ENCODE measurements at places on chromosomes 6 and 20.
A peak's percentile ranks its signal among the peaks of the same experiment; 100 is the strongest.

DNA sequence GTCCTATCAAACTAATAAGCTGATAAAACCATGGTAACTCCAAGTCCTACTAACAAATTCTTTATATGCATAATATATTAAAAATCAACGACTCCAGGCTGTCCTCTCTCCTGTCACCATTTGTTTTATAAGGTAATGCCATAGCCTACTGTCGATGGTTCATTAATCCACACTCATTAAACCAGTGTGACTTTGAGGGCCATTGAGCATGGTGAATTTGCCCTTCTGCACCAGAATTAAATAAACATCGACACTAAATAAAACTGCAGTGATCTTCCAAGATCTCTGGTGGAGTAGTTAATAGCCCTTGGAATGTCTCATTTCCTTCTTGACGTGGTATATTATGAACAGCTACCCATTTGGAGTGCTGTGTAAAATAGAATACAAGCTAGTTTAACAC, 358.5 kb downstream of the CBLN4 start:
- DNase-seq, result peak; percentile 81

- no peak for DNase-seq
These were observed 100.0 kb upstream of the MAN1A1 start for GRCh38 chr6:119449331-119450156.

GRCh38 chr6:43703512-43704429, 16.2 kb upstream of the MRPS18A start:
- no peak for DNase-seq

- no peak for DNase-seq
These were observed 121.4 kb upstream of the NRSN1 start for GRCh38 chr6:24004659-24005058.
